Sciatic nerve (tissue), 2 donors: ENCODE measurements at places on chromosomes 4 and X.

- DNase-seq = no peak
Measured at GRCh38 chr4:151667048-151667447, 93.8 kb downstream of the GATB start.

- DNase-seq = no peak
Measured at GRCh38 chrX:69815063-69815462, 199.2 kb downstream of the EDA start.

DNA sequence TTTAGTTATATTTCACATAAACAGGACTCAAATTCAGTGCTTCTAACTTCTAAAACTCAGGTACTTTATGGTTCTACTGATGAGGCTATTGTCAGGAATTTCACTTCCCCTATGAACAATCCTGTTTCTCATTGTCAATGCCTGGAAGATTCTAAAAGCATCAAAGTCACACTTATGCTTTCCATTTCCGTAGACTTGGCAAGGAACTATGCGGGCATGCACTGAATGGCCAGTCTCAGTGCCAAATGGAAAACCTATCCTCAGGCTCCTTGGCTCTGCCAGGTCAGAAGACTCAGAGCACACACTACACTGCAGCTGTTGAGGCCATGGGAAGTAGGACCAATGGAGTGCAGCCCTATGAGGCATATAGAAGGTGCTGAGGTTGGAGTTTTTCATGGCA is 97.0 kb upstream of the PTPN13 start:
- DNase-seq = no peak

GRCh38 chr4:183240581-183241321 is 79.3 kb downstream of the CLDN22 start:
- DNase-seq = no peak

DNA sequence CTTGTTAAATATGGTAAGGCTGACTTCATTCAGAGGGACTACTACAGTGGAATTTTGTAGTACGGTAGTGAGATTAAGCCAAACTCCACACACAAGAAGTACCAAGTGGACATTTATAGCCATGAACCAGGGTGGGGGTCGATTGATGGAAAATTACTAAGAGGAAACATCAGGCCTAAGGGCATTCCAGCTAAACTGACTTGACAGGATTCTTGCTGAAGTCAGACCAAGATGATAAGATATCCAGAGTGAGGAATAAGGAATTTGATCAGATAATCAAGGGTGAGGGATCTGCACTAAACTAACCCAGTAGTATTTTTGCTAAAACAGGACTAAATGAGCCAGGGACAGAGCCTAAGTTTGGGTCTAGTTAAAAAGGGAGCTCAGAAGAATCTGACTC is 597.5 kb downstream of the RPA4 start:
- DNase-seq = no peak

DNA sequence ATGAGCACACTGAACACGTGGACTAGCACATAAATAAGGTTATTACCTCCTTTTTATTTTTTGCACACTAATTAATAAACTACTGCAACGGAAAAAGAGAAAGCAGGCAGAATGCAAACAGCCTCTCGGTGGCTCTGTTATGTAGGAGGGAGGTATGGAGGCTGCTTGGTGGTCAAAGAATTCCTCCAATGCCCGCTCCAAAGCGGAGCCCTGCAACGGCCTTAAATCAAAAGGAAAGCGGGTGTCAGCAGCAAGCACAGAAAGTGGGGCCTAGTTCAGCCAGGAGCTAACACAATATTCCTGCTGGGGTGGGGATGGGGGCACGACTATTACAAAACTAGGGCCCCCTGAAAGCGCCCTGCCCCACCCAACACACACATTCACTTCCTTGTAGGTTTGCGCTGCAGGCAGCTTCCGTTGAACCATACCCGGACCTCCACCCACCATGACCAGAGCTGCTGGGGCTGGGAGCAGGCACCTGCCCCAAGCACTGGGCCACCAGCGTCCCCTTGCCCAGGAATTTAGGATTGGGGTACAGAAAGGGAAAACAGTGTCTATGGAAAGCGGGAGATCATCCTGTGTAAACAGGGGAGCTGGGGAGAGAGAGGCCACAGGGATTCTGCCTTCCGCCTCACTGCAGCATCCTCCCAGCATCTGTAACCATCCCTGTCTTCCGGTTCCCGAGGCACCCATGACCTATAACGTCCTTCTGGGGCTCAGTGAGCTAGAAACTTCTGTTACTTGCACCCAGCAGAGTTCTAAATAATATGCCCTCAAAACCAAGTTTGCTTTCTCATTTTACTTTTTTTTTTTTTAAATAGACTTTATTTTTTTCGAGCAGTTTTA is 57.1 kb upstream of the DDX3X start:
- no peak for DNase-seq

DNA sequence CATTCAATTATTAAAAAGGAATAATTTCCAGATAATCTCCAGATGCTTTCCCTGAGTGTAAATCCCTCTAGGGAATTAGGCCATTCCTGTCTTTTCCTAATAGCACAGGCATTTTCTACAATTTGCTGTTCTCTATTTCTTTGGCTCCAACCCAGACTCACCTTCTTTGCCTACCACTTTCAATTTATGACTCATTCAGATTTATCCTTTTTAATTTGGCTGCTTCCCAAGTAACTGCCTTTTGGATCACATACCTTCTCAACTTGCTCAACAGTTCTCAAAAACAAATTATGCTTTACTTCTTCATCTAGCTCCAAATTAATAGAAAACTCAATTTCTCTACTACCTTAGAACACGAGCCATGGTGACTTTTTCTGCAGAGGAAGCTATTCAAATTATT is 1166.3 kb upstream of the PCDH7 start:
- no peak for DNase-seq

GRCh38 chrX:134444681-134445080 is 15.3 kb upstream of the HPRT1 start:
- DNase-seq = no peak

- DNase-seq = no peak
Measured at GRCh38 chr4:72387959-72388358, 181.1 kb downstream of the ADAMTS3 start.
